Activated T-cell treated with anti-CD3 and anti-CD28 coated beads, Interleukin-2, amount 50 U/mL, for 24 hours (primary cell): ENCODE measurements at places on chromosomes 11 and 22.

DNA sequence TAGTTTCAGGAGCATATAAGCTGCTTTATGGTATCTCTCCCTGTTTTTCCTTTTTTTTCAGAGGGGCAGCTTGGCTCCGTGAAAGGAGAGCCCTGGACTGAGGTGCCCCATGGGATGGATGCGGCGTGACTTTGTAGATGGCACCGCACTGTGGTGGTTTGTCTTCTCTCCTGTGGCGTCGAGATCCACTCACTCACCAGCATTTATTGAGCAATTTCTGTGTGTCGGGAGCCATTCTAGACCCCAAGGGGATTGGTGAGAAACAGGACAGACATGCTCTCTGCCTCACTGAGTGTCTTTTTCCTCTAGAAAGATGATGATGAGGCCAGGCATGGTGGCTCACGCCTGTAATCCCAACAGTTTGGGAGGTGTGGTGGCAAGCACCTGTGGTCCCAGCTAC lies 55.9 kb upstream of the PHF21B start:
- no peak for DNase-seq

- DNase-seq, result no peak
Observed at GRCh38 chr11:132137981-132138313, 767.5 kb downstream of the NTM start.

GRCh38 chr11:2533587-2534133 lies 88.9 kb downstream of the KCNQ1 start:
- peak; percentile 46 for DNase-seq

DNA sequence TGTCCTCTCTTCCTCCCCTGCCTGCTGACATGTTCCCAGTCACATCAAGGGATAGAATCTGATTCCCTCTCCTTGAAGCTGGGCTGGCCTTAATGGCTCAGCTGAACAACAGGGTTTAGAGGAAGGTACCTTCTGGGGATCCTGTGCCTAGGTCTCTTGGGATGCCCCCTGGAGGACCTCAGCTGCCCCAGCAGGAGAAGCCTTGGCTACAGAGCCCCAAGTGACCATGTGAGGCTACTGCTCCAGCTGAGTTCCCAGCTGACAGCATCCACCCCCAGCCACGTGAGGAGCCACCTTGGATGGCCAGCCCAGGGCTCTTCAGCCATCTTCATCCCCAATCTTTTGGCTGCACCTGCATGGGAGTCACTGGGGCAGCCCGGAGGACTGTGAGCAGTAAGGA lies 1499.3 kb downstream of the TBC1D22A start:
- no peak for DNase-seq

DNA sequence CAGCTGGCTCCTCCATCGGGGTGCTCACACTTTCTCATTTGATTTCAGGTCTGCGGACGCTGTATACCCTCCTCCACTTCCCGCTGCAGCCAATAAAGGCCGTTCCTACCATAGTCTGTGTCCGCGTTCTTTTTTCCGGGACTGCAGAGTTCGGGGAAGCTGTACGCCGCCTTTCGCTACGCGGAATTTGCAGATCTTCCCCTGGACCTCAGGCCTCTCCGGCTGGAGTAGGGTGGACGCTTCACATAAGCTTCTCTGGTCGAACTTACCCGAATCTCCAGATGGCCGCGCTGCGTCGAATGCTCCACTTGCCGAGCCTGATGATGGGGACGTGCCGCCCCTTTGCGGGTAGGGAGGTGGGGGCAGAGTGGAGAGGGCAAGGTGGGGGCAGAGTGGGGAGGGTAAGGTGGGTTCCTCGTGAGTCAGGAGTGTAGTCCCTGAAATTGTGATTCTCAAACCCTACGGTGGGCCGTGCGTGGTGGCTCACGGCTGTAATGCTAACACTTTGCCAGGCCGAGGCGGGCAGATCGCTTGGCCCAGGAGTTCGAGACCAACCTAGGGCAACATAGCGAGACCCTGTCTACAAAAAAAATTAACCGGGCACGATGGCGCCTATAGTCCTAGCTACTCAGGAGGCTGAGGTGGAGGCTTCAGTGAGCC lies 617 bp downstream of the CSKMT start:
- DNase-seq, result peak; percentile 79

DNA sequence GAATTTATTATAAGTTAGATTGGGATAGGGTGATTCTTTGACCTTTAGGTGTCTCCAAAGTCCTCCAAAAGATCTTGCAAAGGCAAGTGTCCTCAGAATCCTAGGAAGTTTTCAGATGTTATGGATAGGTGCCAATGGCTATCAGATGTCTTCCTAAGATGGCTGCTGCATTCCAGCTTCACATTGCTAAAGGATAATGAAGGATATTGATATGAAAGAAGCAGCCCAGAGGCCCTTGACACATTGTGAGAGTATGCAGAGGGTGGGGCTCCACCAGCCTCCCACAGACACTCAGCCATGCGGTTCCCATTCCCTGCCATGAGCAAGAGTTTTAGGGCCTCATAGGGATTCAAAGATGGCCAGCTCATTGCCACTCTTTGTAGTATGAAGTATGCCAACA lies 22.3 kb upstream of the GLYATL2 start:
- no peak for DNase-seq

- no peak for DNase-seq
Observed at GRCh38 chr11:15638386-15638787, 523.7 kb downstream of the INSC start.

- DNase-seq, result no peak
Observed at GRCh38 chr11:61325649-61326414, 7.1 kb downstream of the DDB1 start.

DNA sequence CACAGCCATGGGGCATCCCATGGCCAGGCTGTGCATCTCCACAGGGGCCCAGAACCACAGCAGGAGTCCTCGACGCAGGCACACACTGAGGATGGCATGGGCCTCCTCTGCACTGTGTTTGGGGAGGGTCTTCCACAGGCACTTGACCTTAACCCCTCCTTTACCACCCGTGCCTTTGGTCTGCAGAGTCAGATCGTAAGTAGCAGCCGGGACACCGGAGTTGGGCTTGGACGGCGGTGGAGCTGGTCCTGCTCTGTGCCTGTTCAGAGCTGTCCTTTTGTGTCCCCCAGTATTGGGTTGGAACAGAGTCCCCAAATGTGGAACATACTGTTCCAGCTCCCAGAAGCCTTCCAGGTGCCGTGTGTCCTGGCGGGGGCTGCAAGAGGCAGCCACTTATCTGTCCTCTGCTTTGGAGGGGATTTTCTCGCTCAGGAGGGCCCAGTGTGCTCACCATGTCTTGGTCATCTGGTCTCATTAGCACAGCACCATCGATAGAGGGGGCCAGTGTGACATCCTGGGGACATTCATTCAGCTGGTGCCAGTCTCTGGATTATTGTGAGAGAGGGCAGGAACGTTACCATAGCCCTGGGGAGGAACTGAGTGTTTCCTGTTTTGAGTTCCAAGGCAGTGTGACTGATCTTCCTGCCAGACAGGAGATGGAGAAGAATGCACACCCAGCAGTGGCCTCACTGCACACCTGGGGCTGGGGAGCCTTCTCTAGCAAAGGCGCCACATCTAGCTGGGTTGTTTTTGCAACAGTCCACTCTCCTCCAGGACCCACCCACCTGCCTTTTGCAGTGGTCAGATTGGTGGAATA lies 12.4 kb downstream of the CRELD2 start:
- peak; percentile 66 for DNase-seq

DNA sequence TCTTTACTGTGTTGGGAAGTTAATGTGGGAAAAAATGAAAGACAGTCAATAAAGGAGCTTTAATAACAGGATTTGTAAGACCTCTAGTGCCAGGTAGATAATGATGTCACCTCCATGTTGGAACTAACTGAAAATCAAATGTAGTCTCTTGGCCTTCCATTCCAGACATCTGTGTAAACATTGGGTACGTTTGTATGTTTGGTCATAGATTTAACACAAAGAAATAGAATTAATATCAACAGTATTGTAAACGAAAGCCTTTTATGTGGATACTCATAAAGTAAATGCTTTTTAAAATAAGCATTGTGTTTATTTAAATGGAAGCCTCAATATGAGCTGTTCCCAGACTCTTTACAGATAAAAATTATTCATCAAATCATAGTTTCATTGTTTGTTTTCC lies 605.7 kb downstream of the METTL15 start:
- DNase-seq, result no peak

DNA sequence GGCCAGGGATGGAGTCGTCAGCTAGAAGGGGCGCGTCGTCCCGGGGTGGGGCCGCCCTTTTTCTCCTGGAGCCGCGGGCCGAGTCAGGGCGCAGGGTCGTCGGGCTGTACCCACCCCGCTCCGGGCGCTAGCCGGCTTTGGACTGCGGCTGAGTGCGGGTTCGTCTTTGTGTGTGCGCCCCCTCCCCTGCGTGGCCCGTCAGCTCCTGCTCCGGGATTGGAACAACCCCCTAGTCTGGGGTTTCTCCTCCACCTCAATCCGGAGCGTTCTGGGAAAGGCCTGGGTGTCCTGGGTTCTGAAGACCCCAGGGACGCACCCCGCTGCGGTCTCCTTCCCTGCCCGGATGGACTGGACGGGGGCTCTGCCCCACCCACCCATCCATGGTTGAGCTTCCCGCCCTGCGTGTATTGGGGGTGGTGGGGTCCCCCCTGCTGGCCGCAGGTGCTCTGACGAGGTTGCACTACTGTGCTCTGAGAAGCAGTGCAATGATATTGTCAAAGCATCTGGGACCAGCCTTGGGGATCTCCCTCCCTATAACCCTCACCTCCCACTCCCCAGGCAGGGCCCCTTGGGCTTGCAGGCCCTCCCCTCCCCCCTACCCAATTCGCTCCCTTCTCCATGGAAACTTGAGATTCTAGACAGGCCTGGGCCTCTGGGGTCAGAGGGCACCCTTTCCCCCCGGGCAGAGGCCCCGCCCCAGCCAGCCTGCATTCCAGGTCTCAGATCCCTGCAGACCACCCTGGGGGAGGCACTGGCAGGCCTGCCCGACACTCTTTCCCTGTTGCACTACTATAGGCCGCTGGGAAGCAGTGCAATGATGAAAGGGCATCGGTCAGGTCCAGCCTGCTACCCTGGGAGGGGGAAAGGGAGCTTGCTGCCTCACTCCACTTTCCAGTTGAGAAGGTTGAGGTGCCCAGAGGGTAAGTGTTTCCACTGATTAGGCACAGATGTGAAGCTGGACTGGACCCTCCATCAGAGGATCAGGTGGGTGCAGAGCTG lies 10.7 kb downstream of the SDF2L1 start:
- DNase-seq, result peak; percentile 46

DNA sequence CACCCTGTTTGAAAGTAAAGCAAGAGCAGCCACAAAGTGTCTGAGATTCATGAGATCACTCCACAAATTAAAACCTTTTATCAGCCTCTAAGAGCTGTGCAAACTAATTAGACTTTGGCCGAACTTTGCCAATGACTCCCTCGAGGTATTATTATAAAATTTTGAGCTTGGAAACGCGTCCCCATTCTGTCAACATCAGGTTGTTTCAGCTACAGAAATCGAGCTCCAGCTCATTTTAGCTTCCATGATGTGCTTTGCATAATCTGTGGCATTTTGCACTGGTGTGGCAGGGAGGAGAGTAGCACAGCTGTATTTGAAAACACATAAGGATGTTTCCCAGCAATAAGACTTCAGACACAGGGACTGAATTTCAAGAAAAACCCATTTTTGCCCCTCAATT lies 872.2 kb downstream of the NTM start:
- no peak for DNase-seq

GRCh38 chr22:33083212-33083611 lies 25.0 kb upstream of the SYN3 start:
- DNase-seq, result no peak

- DNase-seq, result no peak
Observed at GRCh38 chr11:128086794-128087193, 500.6 kb downstream of the ETS1 start.

GRCh38 chr11:36371590-36371989 lies 75.5 kb downstream of the PRR5L start:
- no peak for DNase-seq
